ENCODE measurements at places on chromosomes 2 and 18. TPM values are rescaled to one million over a fixed set of nuclear protein-coding genes. Genes with fewer than 3 reads are reported as not detected.

DNA sequence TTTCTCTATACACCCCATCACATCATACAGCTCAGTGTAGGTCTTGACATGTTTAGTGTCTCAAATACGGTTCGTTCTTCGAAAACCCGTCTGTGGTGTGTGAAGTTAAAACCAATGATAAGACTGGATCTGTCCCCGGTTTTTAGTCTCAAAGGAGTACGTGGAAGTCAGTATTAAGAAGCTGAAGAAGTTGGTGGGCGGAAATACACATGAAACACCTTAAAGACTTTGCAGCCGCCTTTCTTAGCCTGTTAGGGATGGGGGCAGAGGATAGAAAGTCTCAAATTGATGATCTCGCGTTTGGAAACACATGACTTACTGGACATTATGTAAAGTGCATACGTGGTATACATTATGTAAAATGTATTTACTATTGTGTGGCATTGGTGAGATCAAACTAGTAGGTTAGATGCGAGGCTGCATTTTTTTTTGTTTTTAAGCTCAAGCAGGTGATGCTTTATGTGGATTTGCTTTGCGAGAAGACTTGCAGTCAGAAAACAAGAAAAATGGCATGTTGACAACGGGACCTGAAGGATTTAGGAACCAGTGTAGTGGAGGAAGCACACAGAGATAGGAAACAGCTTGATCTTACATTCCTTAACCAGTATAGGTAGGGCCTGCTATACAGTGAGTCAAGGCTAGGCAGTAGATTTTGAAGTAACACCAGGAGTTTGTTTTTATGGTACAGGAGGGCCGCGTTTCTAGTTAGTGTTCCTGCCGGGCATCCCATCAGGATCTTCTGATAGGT, 1.2 kb downstream of the CNOT11 start:
- DNase-seq, result no peak

DNA sequence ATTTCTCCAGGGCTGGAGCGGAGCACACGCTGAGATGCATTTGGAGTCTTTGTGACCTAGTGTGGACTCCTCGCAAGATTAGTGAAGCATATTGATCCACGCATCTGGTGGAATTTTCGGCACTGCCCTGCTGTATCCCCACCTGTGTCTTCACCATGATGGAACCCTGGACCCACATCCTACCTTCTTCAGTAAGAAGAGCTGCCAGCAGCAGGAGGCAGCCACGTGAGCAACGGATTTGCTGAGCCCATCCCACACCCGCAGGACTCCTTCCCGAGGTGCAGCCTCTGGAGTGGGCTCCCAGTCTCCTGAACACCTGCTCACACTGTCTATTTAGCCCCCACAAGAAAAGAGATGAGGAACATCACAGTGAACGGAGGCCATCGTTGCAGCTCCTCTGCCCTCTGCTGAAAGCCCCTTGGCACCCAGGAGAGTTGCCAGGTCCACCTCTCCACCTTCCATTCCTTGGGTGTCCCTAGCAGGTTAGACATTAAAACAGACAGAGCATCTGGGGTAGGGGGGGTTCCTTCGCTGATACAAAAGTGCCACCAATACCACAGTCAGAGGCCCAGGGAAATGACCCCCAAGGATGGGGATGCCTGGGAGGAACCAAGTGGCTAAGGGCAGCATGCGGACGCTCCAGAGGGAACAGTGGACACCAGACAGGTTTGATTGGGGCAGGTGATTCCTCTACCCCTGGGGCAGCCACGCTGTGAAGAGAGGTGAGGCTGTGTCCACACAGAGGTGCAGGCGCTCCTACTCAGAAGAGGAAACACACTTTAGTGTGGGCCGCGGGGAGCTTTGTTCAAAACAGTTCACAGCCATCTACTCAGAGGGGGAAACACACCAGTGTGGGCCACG, 302.8 kb upstream of the SALL3 start:
- no peak for DNase-seq

- no peak for DNase-seq
Observed at GRCh38 chr2:2701813-2702212, 370.7 kb upstream of the MYT1L start.

GRCh38 chr2:102050854-102051391, 59.2 kb downstream of the IL1R2 start:
- DNase-seq, result no peak

ANO7 gene
- 6.5 TPM for total RNA-seq

GREB1L gene
- total RNA-seq, result 6.0 TPM

DNA sequence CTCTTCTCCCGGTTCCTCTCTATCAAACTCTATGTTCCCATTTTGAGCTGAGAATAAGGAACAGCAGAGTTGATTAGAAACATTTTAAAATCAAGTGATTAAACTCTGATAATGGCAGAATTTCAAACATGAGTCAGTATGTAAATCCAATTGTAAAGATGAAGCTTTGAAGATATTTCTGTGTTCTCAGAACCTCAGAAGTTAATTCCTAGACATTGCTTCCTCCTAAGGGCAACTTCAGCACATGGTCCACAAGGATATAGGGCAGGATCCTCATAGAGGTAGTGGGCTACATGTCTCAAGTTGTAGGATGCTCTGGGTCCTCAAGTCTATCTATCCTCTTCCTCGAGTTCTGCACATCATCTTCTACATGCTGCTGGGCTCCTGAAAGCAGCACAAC, 46.3 kb downstream of the QPCT start:
- DNase-seq, result no peak

DNA sequence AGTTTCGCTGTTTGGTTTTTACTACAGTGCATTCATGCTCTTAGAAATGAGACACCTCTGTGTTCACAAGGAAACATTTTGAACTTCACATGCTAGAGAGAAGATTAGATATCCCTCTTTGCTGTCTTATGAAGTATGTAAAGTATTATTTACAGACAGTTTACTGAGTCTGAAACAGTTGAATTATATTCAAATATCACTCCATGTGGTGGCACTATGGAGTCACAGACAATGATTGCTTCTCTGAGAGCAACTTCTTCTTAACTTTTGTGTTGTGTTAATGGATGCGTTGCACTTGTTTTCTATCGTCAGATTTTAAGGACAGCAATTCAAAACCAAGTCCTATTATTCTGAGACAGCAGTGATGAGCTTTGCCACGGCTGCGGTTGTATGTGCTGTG, 823.6 kb downstream of the GALR1 start:
- no peak for DNase-seq

DNA sequence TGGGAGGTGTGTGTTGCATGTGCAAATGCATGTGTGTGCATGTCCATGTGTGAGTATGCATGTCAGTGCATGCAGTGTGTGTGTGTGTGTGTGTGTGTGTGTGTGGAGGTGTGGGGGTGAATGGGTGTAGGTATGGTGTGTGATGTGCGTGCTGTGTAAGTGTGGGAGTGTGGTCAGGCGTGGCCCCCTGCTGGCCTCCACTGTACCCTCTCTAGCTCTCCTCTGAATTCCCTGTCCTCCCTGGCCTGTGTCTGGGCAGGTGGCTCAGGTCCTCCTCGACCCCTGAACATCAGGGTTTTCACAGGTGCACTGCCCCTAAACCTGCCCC, 230.2 kb downstream of the CELF4 start:
- DNase-seq, result no peak

GRCh38 chr2:9384521-9384920, 38.8 kb downstream of the ITGB1BP1 start:
- DNase-seq, result no peak

GRCh38 chr2:30979822-30980245, 158.4 kb downstream of the GALNT14 start:
- peak; percentile 85 for DNase-seq

DNA sequence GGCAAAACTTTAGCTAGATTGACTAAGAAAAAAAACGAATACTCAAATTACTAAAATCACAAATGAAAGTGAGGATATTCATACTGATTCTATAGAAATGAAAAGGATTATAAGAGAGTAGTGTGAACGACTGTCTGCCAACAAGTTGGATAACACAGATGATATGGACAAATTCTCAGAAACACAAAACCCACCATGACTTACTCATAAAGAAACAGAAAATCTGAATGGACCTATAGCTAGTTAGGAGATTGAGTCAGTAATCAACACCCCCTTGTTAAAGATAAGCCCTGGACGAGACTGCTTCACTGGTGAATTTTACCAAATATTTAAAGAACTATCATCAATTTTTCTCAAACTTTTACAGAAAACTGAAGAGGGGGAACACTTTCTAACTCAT, 108.8 kb upstream of the TMEM200C start:
- no peak for DNase-seq

GRCh38 chr2:149422337-149422990, 92.1 kb downstream of the LYPD6 start:
- peak; percentile 57 for DNase-seq

DNA sequence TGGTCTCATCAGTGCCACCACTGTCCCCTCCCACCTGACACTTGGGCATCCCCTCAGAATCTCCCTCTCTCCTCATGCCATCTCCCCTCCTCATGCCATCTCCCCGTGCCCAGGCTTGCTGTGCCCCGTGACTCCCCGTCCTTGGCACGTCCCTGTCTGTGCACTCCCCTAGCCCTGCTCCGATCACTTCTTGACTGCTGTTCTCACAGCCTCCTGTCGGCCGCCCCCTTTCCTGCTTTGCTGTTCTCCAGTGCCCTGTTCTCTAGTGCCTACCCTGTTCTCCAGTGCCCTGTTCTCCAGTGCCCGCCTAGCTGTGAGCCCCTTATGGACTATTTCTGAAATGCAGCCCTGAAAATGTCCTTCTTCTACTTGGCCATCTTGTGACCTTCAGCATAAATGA, 253.8 kb downstream of the ALPK2 start:
- DNase-seq, result no peak

SPATA3 gene
- total RNA-seq, result not detected

LCT gene
- not detected for total RNA-seq

LNPK gene
- total RNA-seq, result 43.8 TPM

- DNase-seq, result no peak
Observed at GRCh38 chr18:49020621-49021021, 69.9 kb upstream of the SMAD7 start.

CFAP221 gene
- total RNA-seq, result not detected

CNDP1 gene
- total RNA-seq, result not detected

DNA sequence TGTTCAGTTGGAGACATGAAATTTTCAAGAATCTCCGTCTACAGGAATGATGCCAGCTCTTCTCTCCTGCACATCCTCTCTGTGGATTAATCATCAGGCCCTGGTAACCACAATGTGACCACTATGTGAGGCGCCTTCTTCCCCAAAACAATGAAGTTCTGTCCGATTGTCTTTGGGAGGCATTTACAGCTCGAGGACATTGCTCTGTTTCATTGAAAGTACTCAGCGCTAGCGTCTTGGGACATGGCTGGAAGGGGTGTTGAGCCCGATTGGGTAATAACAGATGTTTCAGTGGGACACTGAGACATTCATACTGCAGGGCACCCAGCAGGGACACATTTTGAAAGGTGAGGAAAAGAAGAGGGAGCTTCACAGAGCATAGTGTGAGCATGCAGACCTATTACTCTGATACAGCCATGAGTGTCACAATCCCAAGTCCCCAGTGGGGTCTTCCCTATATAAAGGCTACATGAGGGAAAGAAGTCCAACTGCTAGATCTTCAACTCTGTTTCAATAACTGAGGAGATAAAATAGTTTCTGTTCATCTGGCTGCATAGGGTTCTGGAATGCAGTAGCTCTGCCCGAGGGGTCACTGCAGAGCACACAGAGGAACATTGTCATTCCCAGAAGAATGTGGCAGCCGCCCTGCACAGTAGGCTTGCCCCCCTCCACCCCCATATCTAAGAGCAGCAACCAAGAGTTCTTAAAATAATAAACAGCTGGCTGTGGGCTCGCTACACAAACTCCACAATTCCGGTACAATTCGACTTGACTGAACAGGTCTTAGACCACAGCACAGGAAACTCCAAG, 237.3 kb downstream of the OSR1 start:
- DNase-seq, result peak; percentile 80

DNA sequence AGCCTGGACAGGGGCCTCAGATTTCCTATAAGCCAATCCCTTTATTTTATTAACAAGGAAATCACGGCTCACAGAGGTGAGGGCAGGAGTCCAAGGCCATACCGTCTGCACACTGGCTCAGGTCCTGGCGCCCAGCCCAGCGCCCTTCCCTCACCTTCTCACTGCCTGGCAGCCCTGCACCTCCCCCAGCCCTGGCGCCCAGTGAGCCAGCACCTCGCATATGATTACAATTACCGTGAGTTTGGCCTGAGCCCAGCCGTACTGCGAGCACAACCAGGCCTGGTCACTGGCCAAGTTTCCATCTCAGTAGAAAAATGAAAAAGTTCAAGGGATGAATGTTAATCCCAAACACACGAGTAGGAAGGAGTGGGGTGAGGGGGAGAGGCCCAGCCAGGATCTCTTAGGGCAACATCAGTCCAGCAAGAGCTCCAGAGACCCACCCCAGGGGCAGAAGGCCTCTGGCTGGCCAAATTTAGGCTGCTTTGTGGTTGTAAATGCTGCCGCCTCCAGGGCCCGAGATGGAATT, 68.4 kb downstream of the MCFD2 start:
- DNase-seq, result peak; percentile 97

DNA sequence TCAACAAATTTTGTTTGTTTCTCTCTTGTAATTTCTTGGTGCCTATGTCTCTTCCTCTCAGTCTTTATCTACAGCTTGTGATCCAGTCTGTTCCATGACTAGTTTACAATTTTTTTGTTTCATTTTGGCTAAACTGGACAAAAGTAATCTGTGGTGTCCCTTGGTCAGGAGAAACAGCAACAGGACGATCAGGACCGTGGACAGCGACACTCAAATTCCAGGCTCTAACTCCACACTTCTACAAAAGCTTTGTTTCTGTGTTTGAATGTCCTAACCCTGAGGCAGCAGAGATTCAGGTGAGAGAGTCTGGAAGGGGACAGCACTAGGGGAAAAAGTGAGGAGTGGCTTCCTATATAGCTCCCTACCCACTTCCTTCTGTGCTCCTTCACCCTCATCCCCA, 593.3 kb upstream of the FANCL start:
- no peak for DNase-seq

- peak; percentile 63 for DNase-seq
Observed at GRCh38 chr2:26346454-26347053, at the start of gene ADGRF3. Gene ADGRF3, minus strand, starts transcription at chr2:26346789. Its CDS starts 555 bp downstream, at chr2:26346234.

DNA sequence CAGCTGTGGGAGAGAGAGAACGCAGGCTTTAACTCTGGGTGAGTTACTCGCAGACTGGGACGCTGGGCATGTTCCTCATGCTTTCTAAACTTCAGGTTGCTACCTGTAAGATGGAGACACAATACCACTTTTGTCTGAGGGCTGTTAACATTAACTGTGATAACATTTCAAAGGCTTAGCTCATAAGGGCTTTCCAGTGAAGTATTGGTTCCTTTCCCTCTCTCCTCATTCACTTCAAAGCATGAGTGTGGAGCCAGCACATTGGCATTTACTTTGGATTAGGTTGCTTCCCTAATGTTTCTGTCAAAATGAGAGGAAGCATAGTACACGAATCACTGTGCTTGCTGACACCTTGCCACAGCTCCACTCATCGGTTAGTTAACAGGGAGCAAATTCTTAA, 30.2 kb downstream of the INSIG2 start:
- no peak for DNase-seq

TFPI gene
- 35.5 TPM for total RNA-seq

DNA sequence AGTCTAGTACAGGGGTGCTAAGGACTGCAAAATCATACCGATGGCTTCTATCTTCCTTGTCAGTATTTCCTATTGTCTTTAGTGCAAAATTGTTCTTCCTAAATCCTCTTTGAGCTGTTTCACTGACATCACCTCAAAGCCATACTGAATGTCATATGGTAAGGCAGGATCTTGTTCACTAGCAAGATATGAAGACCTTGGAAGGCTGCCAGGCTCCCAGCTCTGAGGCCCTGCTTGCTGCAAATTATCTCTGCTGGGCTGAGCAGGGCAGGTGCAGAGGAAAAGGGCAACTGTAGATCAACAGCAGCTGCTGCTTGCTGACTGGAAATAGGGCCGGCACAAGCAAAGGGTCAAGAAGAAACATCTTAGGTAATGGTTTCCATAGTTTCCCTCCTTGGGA, 58.2 kb downstream of the PMAIP1 start:
- DNase-seq, result peak; percentile 75

Measured in PC-9 (cell line).